ENCODE measurements at places on chromosomes 2 and 18. TPM values are rescaled to one million over a fixed set of nuclear protein-coding genes. Genes with fewer than 3 reads are reported as not detected.

DNA sequence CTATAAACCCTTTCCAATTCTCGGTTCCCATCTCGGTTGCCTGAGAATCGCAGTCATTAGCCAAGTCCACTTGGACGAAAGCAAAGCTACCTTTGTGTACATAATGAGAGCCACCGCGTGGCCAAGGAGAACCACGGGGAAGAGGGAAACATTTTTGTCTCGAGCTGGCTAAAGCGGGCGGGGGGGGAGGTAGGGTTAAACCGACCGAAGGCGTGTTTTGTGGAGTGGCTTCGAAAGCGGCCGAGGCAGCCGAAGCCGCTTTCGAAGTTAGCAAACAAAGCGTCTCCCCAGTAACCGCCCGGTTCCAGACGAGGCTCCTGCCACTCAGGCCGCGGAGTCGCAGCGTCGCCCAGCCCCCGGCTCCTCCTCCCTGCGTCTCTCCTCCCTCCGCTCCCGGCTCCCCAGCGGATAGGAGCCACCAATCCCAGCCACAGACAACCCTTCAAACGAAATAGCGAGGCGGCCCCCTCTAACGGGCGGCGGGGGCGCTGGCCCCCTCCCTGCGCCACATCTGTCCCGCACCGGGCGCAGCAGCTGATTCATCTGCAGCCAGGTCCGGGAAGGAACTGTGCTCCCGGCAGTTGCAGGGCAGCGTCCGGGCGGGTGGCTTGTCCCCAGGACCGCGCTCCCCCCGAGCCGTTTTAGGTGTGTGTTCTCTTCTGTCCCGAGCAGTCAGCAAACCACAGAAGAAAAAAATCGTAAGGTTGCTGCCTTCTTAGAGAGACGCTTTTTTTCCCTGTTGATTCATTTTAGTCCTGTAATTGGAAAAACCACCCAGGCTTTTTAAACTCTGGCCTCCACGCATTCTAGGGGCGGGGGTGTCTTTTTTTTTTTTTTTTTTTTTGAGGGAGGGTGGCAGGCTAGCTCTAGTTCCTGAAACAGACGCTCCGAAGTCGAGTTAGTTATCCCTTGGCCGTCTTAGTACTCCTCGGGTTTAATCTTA, 1.8 kb upstream of the TGIF1 start:
- peaks cover 44% of the 10 kb centered on the region for H3K4me1 ChIP-seq
- no peaks in the 10 kb centered on the region for H3K36me3 ChIP-seq
- DNase-seq: peak; percentile 84
- H3K4me3 ChIP-seq: peak overlapping the region; percentile 99
- peak overlapping the region; percentile 100 for H3K27ac ChIP-seq
- peaks cover 2% of the 10 kb centered on the region for H3K27me3 ChIP-seq

DNA sequence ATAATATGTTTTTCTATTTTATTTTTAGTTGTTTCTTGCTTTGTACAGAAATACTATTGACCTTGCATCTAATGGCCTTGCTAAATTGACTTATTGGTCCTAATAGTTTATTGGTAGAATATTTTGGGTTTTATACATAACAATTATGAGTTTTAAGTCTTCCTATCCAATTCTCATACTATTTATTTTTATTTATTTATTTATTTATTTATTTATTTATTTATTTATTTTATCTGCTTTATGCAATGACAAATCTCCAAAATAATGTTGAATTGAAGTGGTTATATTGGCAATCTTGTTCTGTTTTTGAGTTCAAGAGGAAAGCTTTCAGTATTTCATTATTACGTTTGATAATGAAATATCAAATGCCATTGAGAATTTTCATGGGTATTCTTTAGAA, 488.3 kb downstream of the CDH2 start:
- no peak overlapping the region for H3K27ac ChIP-seq
- no peak overlapping the region for H3K4me3 ChIP-seq
- DNase-seq: no peak
- no peaks in the 10 kb centered on the region for H3K27me3 ChIP-seq
- peaks cover 14% of the 10 kb centered on the region for H3K4me1 ChIP-seq
- H3K36me3 ChIP-seq: peaks cover 5% of the 10 kb centered on the region

GRCh38 chr2:21928292-21928691, 804.5 kb downstream of the TDRD15 start:
- no peaks in the 10 kb centered on the region for H3K4me1 ChIP-seq
- no peak overlapping the region for H3K4me3 ChIP-seq
- peaks cover 2% of the 10 kb centered on the region for H3K27me3 ChIP-seq
- no peak overlapping the region for H3K27ac ChIP-seq
- DNase-seq: no peak

GRCh38 chr2:108220191-108220590, 19.6 kb upstream of the SULT1C3 start:
- no peaks in the 10 kb centered on the region for H3K4me1 ChIP-seq
- no peak for DNase-seq
- H3K27ac ChIP-seq: no peak overlapping the region
- H3K27me3 ChIP-seq: no peaks in the 10 kb centered on the region

Gene KYNU
- total RNA-seq: 0.26 TPM

All from neural crest cell (in vitro differentiated cells).